ENCODE measurements at places on chromosomes 12 and 14.

GRCh38 chr12:106229036-106229591 is 18.7 kb downstream of the CKAP4 start:
- no peak for DNase-seq

GRCh38 chr14:52738409-52738808 is 8.4 kb downstream of the STYX start:
- no peak for DNase-seq

DNA sequence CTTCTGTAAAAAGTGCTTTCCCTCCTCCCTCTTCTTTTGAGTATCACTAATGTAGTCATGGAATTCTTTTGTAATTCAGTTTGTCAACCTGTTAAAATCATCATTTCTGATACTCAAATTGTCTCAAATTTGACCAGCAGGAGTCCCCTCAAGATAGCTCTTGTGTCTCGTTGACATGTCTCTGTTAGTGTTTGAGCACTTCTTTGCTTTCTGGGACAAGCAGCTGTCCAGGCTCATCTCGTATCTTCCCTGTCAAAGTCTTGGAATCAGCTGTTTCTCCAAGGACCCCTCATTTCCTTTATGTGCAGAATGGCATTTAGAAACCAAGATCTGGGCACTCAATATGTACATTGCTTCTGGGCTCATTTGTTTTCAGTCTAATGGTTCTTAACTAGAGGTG is 10.7 kb downstream of the CIPC start:
- DNase-seq, result no peak

GRCh38 chr12:65565601-65566560 is 258.4 kb upstream of the HMGA2 start:
- DNase-seq, result no peak

GRCh38 chr14:32003585-32003984 is 73.5 kb upstream of the ARHGAP5 start:
- no peak for DNase-seq

GRCh38 chr12:49664591-49665239 is 41.4 kb downstream of the PRPF40B start:
- no peak for DNase-seq

GRCh38 chr12:82867762-82868500 is 181.2 kb downstream of the TMTC2 start:
- no peak for DNase-seq

- no peak for DNase-seq
Measured at GRCh38 chr12:1375323-1375722, 219.1 kb downstream of the FBXL14 start.

GRCh38 chr12:130523208-130523607 is 185.5 kb downstream of the PIWIL1 start:
- no peak for DNase-seq

DNA sequence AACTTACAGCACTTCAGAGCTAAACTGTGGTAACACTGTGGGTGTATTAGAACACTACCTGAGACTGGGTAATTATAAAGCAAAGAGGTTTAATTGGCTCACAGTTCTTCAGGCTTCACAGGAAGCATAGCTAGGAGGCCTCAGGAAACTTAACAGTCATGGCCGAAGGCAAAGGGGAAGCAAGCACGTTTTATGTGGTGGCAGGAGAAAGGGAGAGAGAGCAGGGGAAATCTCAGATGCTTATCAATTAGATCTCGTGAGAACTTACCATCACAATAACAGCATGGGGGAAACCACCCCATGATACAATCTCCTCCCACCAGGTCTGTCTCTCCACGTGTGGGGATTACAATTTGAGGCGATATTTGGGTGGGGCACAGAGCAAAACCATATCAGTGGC is 512.6 kb downstream of the RERGL start:
- no peak for DNase-seq

GRCh38 chr12:112685321-112685720 is 106.2 kb upstream of the RPH3A start:
- DNase-seq, result no peak

- DNase-seq, result no peak
Measured at GRCh38 chr14:21822109-21822508, 148.5 kb upstream of the OR4E1 start.

- DNase-seq, result no peak
Measured at GRCh38 chr14:103332143-103332919, 1.7 kb upstream of the EIF5 start.

- peak; percentile 30 for DNase-seq
Measured at GRCh38 chr14:23186913-23187654, 3.6 kb upstream of the SLC7A8 start.

- no peak for DNase-seq
Measured at GRCh38 chr12:2284321-2284813, 231.6 kb downstream of the CACNA1C start.

DNA sequence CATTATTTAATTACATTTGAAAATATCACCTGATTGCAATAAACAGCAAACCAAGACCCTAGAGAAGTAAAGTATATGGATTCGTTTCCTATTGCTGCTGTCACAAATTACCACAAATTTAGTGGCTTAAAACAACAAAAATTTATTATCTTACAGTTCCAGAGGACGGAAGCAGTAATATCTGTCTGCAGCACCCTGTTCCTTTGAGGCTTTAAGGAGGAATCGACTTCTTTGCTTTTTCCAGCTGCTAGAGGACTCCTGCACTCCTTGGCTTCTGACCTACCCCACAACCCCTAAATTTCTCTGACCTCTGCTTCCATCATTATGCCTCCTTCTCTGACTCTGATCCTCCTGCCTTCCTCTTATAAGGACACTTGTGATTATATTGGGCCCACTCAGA is 23.8 kb upstream of the PPM1A start:
- DNase-seq, result no peak

DNA sequence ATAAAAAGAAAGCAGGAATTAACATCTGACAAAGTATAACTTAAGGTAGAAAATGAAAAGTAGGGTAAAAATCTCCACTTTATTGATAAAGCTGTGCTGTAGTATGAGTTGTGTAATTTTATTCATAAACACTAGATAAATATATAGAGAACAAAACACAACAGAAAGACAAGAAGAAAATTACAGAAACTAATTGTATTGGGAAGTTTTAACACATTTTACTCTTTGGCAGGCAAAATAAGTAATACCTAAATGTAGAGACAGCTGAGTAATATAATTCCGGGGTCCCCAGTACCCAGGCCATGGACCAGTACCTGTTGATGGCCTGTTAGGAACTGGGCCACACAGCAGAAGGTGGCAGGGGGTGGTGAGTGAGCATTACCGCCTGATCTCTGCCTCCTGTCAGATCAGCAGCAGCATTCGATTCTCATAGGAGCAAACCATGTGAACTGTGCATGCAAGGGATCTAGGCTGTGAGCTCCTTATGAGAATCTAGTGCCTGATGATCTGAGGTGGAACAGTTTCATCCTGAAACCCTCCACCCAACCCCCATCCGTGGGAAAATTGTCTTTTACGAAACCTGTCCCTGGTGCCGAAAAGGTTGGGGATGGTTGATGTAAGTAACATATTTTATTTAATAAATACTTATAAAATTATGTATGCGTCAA is 84.4 kb upstream of the ETV6 start:
- no peak for DNase-seq

DNA sequence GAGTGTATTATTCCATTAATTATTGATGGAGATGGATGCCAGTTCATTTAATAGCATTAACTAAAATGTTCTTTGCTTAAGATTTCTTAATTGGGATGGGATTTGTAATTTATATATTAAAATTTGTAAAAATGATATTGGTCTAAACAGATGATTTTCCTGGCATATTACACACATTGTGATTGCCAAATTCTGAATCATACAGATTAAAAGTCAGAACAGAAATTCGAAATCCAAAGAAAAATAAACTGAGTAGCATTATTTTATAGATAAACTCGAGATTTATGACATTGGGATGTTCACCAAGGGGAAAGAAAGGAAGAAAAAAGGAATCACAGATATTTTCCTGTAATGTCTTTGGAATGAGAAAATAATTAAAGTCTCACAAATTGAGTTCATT is 481.1 kb downstream of the CCER1 start:
- no peak for DNase-seq

- DNase-seq, result no peak
Measured at GRCh38 chr14:75984674-75985073, 889 bp upstream of the IFT43 start.

DNA sequence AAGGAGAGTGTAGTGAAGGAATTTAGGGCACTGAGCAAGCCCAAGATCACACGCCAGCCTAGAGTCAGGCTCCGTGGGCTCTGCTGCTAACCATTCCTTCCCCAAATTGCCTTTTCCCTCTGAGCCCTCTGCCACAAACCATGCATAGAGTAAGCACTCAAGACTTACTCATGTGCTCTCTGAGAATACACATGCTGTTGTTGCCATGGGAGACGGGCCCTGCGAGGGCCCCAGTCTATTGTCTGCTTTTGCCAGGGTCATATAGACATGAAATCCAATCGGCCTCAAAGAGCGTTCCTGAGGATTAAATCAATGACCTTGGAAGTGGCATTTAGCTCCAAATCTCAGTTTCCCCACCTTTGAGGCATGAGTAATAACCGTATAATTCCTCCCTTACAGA is 48.7 kb upstream of the WSCD2 start:
- DNase-seq, result no peak

- DNase-seq, result peak; percentile 73
Measured at GRCh38 chr14:91390165-91390778, 27.3 kb downstream of the CCDC88C start.

- no peak for DNase-seq
Measured at GRCh38 chr12:124603100-124603541, 35.7 kb upstream of the NCOR2 start.

GRCh38 chr12:86801439-86801838 is 545.2 kb upstream of the MGAT4C start:
- no peak for DNase-seq

GRCh38 chr12:51160814-51161459 is 12.0 kb downstream of the TFCP2 start:
- DNase-seq, result no peak

GRCh38 chr14:103085106-103086091 is 1.4 kb downstream of the LBHD2 start:
- no peak for DNase-seq

DNA sequence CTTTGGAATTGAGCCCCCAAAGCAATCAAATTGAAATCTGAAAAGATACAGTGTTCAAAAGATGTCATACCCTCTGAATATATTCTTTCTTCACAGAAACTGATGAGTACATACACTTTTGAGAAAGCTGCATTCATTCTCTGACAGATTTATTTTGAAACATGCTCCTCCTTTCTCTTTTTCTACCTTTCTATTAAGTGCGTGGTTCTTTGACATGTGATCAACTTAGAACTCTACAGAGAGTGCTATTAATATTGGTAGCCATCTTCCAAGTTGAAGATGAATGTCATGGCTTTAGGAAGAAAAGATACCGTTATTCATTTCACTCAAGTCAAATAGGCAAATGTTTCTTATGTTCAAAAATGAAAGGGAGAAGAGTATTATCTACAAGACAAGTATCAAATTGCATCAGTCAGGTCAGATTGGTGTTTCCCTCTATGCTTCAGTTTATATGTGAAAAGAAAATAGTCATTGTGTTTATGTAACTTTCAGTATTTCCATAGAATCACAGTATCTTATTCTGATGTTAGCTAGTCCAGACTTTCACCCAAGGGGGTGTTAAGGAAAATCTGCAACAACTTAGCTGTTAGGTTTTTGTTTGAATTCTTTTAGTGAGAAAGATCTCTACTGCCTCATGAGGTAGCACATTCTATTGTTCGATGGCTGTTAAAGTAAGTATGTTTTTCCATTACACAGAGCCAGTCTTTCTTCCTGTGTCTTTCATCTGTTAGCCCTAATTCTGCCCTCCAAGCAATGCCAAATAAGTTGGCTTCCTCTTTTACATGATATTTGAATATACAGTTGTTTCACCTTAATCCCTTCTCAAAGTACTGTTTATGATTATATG is 55.4 kb upstream of the GARIN2 start:
- DNase-seq, result no peak

DNA sequence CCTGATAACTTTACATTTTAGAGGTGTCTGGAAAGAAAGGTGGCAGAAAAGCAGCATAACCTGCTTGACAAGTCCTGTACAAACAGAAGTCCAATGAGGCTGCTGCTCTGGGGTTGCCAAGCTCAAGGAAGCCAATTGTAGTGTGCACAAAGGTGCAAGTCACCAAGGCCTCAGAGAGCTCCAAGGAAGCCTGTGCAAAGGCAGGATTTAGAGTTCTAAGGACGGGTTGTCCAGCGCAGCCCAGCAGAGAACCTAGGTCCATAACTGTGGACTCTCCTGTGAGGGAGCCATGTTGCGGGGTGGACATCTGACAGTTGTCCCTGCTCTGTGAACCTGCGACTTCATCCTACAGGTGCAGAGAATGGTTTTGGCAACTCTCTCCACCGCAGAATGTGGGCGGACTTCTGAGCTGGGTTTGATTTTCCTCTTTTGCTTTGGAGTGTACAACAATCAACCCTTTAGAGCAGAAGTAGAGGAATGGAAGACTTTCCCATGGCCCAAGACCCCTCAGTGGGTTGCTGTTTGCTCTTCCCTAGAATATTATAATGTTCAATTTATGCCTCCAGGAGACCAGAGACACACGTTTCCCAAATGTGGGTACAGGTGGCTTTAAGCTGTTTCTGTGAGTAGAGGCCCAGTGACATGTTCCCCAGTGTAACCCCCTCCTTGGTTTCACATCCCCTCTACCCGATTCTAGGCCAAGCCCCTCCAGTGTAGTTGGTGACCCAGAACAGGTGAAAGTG is 81.0 kb downstream of the ETV6 start:
- DNase-seq, result no peak

GRCh38 chr12:26156201-26156871 is 31.5 kb upstream of the BHLHE41 start:
- DNase-seq, result no peak

- no peak for DNase-seq
Measured at GRCh38 chr12:52964556-52965336, 15.8 kb downstream of the KRT18 start.

DNA sequence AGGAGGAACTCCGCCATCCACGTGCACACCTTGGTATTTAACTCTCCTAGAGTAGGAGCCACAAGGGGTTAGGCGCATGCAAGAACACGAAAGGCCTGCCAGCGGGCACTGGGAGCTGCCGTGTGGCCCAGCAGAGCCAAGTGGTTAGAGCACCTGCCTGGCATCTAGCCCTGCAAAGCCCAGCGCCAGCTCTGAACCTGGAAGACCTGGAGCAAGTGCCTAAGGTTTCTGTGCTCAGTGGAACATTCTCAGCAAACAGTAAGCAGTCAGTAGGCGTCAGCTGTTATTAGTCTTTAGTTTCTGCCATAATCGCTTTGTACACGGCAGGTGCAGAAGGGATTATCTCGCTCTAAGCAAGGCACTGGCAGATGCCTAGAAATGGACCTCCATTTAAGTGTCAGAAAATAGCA is 55.4 kb downstream of the SETD3 start:
- DNase-seq, result peak; percentile 85

- DNase-seq, result peak; percentile 92
Measured at GRCh38 chr14:77799863-77800730, at the start of gene ADCK1. Gene ADCK1 (plus strand): TSS chr14:77800109. CDS start chr14:77818979, 18,870 bp downstream.
